ENCODE measurements at places on chromosomes 7 and 10.

DNA sequence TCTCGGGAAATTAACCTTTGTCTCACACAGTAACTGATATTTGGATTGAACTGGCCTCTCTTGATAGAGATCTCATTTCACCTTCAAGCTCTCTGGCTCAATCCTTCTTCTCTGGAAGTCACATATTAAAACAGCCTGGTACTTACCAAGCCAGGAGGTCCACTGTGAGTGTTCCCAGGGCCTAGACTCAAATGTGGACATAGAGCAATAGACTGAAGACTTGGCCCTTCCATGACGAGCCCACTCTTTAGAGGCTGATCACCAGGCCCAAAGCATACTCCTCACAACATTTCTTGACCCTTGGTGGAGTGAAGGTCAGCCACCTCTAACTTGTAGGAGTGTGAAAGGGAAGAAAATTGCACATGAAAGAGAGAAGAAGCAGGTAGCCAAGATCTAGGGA is 38.5 kb downstream of the COL1A2 start:
- DNase-seq: no peak

DNA sequence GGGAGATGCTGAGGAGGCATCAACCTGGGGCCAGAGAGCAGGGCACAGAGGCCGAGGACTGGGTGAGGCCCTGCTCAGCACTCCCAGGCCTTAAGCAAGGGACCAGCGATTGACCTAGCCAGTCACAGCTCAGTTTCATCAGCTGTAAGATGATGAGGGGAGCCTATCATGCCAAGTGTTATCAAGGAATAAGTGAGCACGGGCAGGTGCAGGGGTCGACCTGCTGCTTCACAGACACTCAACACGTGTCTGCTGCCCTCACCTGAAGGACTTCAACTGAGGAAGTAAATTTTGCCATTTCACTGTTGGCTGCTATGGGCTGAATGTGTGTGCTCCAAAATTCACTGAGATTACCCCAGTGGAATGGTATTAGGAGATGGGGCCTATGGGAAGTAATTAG is 9.9 kb downstream of the C10orf71 start:
- no peak for DNase-seq

GRCh38 chr10:4343091-4343490 is 482.9 kb upstream of the AKR1E2 start:
- no peak for DNase-seq

- no peak for DNase-seq
Observed at GRCh38 chr7:158499082-158499455, 88.6 kb downstream of the PTPRN2 start.

DNA sequence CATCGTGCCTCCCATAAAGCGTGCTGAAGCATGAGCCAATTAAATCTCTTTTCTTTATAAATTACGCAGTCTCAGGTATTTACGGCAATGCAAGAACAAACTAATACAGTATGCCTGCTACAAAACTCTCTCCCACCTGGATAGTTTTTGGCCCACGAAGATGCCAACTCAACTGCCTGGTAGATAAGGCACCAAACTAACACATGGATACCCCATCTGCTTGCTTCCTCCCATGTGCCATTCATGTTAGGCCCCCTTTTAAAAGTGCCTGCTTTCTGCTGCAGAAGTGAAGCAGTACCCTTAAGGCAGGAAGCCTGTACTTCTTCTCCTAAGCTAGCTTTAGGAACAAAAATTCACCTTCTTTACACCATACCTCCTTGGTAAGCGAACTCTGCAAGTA is 15.6 kb upstream of the EPC1 start:
- DNase-seq: no peak

- DNase-seq: no peak
Observed at GRCh38 chr7:143016996-143017395, 9.9 kb downstream of the OR9A2 start.

DNA sequence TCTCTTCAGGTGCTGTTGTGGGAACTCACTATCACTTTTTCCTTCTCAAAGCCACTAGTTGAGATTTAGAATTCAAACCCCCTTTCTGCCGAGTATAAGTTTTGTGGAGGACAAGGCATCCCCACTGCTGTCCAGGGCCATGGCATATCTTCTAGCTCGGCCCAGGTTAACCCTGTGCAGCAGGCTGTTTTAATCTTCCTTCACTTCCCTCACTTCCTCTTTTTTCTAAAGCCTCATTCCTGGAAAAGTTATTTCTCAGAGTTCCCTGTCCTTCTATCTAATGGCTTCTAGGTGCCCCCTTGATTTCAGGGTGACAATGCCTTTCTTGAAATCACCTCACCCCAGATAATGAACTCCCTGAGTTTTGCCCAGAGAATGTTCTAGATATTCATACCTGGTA is 222.3 kb downstream of the SNX10 start:
- DNase-seq: no peak

GRCh38 chr10:78407009-78407711 is 373.5 kb downstream of the RPS24 start:
- DNase-seq: no peak

Data from H4 (cell line).